ENCODE measurements at places on chromosomes 11 and 22. TPM values are rescaled to one million over a fixed set of nuclear protein-coding genes. Genes with fewer than 3 reads are reported as not detected.
A peak's percentile ranks its signal among the peaks of the same experiment; 100 is the strongest.

GRCh38 chr11:119054418-119054817, 2.6 kb downstream of the HYOU1 start:
- no peak for DNase-seq

- no peak for DNase-seq
These were observed 2.2 kb downstream of the RIN1 start for GRCh38 chr11:66333896-66334604.

GRCh38 chr11:76236092-76236999, 30.0 kb upstream of the WNT11 start:
- DNase-seq: no peak

DNA sequence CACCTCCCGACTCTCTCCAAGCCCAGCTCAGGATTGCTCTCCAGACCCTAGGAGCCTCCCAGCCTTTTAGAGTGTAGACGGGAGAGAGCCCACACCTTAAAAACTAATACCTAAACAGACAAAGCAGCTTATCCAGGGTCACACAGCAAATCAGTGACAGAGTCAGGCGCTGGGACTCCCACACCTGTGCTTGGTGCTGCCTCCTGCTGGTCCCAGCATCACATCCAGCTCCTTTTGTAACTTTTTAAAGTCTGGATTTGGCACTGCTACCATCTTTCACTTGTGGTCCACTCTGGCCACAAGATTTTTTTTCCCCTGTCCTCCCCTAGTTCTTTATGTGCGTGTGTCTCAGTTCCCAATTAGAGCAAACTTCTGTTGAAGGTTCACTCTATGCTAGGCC, 4.7 kb downstream of the ANO1 start:
- DNase-seq: no peak

The CLTCL1 gene
- polyA plus RNA-seq: not detected

The PKDREJ gene
- polyA plus RNA-seq: not detected

GRCh38 chr11:20137637-20138036, 22.6 kb downstream of the DBX1 start:
- no peak for DNase-seq

GRCh38 chr11:102868339-102868738, 6.4 kb downstream of the MMP12 start:
- DNase-seq: no peak

DNA sequence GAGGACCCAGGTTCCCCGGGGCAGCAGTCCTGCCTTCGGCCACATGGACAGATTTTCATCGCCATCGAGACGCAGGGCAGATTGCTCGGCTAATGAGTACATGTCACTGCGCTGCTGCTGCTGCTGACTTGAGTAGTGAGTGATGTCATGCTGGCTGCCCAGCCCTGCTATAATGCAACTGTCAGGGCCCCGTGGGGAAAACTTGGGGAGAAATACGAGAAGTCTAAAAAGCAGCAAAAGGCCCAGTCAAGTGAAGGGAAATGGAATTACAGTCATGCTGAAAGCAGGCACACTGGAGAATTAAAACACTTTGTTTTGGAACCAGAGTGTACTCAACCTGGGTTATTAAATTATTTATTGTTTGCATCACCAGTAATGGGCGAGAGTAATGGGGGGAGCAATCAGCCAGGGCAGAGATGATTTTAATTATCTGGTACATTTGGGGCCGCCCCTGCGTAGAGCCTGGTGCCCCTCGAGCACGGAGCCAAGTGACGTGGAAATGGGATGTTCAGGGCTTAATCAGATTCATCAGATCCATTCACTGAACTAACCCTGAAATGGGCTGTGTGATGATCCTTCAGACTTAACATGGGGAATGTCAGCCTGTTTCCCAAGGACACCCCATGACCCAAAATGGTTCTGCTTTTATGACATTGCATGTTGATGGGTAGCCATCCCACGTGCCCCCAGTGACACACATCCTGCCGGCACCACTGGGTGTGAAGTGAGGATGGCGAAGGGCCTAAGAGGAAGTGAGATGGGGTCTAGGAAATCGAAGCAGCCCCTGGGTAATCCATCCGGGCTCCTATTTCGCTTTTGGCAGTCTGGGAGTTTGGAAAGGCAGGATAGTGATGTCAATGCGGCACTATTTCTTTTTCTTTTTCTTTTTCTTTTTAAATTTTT, 241.6 kb upstream of the CADM1 start:
- DNase-seq: no peak

- no peak for DNase-seq
These were observed 3.8 kb downstream of the DCPS start for GRCh38 chr11:126307706-126308105.

GRCh38 chr22:41908411-41909309, 6.2 kb downstream of the SHISA8 start:
- DNase-seq: peak; percentile 42

DNA sequence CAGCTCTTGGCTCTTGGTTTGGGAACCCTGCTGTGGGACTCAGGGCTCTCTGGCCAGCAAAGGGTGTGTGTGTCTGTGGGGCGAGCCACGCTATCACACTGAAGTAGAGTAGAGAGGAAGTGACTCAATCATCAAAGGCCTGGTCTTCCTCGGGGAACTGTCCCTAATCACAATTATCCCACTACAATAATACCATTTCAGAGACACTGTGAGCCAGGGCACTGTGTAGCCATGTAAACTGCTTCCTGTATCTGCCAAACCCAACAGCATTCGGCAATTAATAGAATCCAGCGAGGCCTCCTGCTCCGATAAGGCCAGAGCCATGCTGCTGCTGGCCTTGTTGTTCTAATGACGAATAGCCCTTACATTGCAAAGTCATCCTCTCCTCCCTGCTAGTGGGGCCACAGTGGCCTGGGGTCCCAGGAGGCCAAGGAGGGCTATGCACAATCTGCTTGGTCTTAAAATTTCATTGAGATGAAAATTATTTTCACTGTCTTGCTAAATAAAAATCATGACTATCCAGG, 49.8 kb upstream of the LMO2 start:
- DNase-seq: no peak

- DNase-seq: no peak
These were observed 14.8 kb downstream of the TRIM29 start for GRCh38 chr11:120122924-120123683.

DNA sequence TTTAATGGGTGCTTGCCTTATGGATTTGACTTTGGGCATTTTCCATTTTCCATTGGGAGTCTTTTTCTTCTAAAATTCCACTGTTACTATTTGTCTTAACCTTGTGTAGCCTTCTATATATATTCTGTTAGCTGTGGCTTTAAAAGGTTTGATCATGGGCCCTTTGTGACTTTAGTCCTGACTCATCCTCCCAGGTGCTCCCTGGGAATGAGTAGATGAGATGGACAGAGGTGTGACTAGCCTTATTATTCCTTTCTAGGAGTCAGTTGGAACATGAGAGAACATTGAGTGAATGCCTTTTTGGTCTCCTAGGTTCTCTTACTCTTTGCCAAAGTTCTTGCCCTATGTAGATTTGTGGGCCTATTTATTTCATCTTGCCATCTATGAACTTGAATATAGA, 39.0 kb downstream of the DDX10 start:
- DNase-seq: no peak

DNA sequence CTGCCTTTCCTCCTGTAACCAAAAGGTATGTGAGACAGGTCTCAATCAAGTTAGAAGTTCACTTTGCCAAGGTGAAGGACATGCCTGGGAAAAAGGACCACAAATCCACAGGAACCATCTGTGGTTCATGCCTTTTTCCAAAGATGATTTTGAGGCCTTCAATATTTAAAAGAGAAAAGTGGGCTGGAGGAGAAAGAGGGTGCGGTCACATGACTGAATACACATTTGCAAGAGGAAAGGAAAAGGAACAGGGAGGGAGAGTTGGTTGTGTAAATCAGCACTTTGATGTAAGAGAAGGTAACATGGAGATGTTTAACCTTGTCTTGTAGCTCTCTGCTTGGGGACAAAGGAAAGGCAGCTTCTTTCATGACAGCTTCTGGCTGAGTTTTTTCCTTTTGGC, 21.2 kb downstream of the MOV10L1 start:
- no peak for DNase-seq

The SSRP1 gene
- polyA plus RNA-seq: 42.2 TPM

The PLAAT2 gene
- polyA plus RNA-seq: 0.48 TPM

DNA sequence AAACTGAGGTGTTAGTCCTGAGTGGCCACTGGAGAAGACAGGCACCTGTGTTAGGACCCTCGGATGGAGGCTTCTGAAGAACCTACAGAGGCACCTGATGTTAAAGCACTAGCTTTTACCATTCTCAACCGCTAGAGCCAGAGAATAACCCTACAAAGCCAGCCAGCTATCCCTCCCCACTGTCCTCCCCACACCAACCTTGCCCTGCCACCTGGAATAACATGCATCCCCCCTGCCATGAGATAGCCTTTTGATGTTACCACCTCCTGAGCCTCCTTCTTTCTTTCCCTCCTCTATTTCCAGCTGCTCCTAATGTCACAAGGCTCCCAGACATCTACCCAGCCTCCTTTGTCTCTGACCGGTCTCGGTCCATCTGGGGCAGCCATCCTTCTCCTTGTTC, 28.1 kb downstream of the COMMD9 start:
- DNase-seq: no peak

DNA sequence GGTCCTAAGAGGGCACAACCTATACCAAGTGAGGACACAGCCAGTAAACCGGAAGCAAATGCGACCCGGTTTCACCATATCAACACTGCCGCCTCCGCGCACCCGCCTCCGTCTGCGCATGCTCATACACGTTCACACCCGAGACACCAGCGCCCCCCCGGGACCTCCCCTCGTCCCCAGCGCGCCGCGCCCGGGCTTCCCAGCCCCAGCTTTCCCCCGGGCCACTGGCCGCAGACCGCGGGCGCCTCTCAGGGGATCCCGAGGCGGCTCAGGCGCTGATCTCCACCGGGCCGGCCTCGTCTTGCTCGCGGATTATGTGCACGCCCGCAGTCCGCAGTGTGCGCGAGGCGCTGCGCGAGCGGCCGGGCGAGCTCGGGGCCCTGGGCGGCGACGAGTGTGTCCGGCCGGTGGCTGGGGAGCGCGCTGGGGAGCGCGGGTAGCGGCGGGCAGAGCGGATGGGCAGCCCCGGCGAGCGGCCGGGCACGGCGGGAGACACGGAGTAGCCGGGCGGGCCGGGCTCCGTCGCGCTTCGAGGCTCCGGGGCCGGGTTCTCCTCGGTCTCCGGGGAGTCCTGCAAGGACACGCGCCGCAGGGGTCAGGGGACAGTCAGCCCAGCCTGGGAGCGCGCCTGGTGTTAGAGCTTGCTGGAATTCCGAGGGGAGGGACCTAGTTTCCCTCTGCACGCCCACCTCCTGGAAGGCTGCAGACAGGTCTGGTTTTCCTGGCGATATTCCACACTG, 2.0 kb downstream of the HEPN1 start:
- DNase-seq: peak; percentile 76

The CEND1 gene
- not detected for polyA plus RNA-seq

DNA sequence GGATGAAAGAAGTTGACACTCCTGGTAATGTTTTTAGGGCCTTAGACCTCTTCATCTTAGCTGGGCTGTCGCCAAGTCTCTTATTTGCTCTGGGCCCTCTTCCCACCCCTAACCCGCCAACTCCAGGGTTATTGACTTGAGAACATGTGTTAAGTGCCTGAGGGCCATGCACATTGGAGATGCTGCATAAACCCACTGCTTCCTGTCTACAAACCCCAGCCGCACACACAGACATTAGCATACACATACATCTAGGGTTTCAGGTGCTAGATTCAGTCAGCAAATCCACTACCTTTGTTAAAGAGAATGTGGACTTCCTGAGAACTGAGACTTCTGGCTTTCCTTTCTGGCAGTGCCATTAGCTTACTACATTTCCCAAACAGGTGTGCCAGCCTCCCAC, 817 bp downstream of the PANX3 start:
- DNase-seq: no peak

DNA sequence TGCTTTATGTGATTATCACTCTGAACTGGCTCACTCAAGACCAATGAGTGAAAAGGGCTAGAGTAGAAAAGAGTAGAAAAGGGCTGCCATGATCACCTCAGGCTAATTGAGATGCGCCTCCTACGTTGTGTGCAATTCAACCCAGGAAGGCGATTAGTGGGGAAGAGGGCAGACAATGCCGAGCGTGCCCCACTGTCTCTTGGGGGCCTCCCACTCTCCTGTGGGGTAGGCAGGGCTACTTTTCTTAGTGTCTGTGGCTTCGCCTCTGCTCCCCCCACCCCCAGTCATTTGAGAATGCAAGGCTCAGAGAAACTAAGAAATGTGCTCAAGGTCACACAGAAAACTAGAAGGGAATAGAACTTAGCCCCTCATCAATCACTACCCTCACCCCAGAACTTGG, 57.7 kb upstream of the RASD2 start:
- DNase-seq: no peak

DNA sequence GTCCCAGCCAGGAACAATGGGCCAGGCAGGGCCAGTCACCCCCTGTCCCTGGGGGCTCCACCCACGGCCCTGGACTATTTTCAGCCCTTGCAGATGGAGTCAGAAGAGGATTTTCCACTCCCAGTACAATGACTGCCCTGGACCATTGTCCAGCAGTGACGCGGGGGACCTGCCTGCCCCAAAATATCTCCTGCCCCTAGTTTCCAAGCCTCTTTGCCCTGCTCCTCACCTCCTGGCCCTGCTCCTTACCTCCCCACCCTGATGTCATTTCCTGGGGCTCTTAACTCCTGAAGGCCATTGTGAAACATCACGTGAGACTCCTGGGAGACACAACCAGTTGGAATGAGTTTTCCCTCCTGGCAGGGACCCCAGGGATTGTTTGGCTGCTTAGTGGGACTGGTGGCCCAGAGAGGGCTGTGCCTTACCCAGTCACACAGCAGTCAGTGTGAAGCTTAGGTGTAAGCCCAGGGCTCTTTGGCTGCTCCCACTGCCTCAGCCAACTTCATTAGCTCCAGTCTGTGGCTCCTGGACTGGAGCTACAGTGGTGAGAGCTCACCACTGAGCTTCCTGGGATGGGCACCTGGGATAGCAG, 22.2 kb downstream of the P2RY2 start:
- no peak for DNase-seq

GRCh38 chr11:95556342-95557163, 233.0 kb downstream of the FAM76B start:
- no peak for DNase-seq

The CRYBA4 gene
- not detected for polyA plus RNA-seq

DNA sequence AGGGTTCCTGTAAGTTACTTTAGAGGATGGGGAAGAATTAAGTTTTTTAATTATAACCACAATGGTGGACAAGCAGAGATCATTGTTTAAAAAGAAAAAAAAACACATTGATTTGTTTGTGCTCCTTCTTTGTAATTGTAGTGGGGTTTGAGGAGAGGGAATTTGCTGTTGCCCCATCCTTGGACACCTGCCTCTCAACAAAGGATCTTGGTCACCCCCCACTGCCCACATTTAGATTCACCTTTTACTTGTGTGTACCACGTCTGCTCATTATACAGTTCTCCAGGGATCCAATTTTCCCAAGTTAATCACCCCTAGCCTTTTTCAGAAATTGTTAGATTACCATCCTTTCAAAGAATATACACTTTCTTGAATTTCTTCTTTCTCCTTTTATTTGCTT, 53.0 kb downstream of the DNAJC24 start:
- no peak for DNase-seq

- DNase-seq: peak; percentile 30
These were observed 7.0 kb downstream of the TNNI2 start for GRCh38 chr11:1845561-1846452.

DNA sequence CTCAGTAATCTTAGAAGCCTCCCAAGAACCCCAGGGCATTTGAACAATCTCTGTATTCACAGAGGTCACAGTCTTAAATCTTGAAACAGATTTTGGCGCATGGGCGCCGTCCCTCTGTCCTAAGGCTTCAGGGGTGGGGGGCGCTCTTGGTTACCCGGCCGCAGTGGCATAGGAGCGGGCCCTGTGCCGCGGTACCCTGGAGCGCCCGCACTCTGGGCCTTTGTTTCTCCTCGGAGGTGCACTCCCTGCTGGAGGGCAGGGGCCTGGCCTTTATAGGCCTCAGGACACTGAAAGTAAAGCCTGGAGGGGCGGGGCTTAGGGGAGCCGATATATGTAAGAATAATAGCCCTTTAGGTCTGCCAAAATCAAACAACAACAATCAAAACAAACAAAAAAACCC, 197.3 kb upstream of the FOLH1 start:
- DNase-seq: no peak

Measured in CD4-positive, alpha-beta memory T cell (primary cell).